ENCODE measurements at places on chromosomes 7 and 10.

DNA sequence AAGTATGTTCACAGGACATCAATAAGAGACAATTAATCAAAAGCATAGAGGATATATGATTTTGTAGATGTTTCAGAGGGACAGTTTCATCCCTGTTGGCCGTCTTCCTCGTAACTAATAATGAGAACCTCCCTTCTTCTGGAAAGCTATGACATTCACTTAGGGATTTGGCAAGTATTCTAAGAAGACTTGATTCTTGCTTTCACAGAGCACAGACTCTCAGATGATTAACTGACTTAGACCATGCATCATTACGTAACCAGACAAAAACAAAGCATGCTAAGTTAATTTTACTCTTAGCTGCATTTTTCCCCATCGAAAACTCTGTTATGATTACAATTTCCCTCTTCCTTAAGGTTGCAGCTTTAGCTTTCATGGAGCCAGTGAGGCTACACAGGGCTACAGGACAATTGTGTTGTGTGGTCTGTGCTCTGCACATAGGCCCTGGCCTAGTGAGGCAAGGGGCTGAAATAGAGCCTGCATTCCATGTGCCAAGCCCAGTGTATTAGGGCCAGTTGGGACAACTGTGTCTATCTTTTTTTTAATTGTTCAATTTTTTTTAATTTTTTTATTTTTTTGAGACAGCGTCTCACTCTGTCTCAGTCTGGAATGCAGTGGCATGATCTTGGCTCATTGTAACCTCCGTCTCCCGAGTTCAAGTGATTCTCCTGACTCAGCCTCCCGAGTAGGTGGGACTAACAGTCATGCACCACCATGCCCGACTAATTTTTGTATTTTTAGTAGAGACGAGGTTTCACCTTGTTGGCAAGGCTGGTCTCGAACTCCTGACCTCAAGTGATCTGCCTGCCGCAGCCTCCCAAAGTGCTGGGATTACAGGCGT is 105.3 kb downstream of the PLXDC2 start:
- no peak for DNase-seq

DNA sequence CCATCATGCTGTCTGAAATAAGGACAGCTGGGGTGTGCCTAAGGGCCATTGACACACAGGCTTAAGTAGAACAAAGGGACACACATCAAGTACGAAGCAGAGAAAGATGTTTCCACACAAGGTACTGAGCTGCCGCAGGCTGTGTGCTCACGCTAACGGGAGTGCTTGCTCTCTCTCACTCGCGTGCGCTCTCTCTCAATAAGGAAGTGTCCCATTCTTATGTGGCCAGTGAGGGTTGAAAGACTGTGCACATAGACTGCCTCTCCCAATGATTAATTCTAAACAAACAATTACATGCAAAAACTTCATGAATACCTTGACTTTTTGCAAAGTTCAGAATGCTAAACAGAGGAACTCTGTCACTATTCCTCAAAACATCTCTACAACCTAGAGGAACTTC is 29.9 kb downstream of the DCLRE1C start:
- no peak for DNase-seq

GRCh38 chr10:62735464-62736167 is 68.9 kb upstream of the ADO start:
- peak; percentile 27 for DNase-seq

- no peak for DNase-seq
Observed at GRCh38 chr10:70981171-70981836, 92.9 kb upstream of the PCBD1 start.

GRCh38 chr10:121080281-121080891 is 229.2 kb downstream of the WDR11 start:
- DNase-seq = no peak

DNA sequence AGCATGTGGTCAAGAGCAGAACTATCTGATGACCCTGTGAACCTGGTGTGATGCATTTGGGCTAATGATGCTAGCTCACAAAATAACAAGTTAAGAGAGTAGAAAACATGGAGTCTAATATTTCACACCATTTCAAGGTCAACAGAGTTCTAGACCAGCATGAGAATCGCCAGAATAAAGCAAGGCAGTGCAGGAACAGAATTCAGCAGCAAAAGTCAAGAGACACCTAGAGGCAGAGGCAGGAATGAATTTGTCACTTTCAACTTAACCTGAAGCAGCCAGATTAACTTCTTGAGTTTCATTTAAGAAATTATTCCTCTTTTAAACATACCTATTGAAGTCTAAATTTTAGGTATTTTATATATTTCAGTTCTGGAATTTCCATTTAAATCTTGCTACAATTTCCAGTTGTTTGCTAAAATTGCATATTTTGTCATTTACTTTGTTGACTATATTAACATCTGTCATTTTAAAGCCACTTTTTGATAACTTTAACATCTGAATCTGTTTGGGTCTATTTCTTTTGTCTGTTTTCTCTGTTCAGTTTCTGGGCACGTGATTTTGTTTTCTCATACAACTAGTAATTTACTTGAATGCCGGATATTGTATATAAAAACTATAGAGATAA is 44.2 kb upstream of the PRSS58 start:
- DNase-seq = no peak

- no peak for DNase-seq
Observed at GRCh38 chr7:32091608-32092210, 21.5 kb upstream of the PDE1C start.

- no peak for DNase-seq
Observed at GRCh38 chr10:133529576-133529946, 2.4 kb downstream of the CYP2E1 start.

GRCh38 chr7:151857866-151858450 is 19.0 kb downstream of the PRKAG2 start:
- no peak for DNase-seq

GRCh38 chr7:36600869-36601530 is 123.3 kb downstream of the AOAH start:
- DNase-seq = peak; percentile 7

DNA sequence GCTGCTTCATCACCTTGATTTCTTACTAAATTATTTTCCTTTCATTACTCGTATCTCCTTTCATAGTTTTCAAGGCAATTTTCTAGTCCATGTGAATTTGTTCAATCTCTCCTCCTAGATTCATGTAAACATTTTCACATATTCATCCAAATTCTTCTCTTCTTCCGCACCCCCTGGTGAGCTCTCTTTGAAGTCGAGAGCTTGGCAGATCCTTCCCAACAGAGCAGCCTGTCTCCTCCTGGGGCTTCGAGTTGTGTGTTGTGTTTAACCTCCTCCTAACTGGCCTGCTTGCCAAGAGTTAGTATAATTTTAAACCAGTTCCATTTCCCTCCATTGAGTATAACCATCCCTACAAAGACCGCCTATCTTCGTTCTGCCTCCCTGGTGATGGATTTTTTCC is 272.4 kb upstream of the CELF2 start:
- DNase-seq = no peak

DNA sequence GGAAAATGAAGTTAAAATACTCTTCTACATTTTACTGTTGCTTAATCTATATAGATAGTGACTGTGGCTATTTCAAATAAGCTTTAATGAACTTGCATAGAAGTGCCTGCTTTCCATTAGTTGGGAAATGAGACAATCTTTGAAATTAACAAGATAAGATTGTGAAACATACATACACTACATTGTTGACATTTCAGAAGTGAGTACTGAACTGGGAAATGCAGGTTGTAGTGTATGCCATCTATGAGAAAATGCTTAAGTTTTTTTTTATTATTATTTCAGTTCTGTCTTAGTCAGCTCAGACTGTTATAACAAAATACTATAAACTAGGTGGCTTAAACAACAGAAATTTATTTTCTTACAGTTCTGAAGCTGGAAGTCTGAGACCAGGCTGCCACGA is 49.6 kb upstream of the CSTF2T start:
- no peak for DNase-seq

- no peak for DNase-seq
Observed at GRCh38 chr10:14656052-14656730, 118.5 kb downstream of the FAM107B start.

GRCh38 chr10:9858816-9859215 is 1158.9 kb upstream of the CELF2 start:
- DNase-seq = no peak

- DNase-seq = no peak
Observed at GRCh38 chr10:112914288-112914952, 35.6 kb upstream of the TCF7L2 start.

- no peak for DNase-seq
Observed at GRCh38 chr7:50953303-50953702, 170.6 kb upstream of the GRB10 start.

DNA sequence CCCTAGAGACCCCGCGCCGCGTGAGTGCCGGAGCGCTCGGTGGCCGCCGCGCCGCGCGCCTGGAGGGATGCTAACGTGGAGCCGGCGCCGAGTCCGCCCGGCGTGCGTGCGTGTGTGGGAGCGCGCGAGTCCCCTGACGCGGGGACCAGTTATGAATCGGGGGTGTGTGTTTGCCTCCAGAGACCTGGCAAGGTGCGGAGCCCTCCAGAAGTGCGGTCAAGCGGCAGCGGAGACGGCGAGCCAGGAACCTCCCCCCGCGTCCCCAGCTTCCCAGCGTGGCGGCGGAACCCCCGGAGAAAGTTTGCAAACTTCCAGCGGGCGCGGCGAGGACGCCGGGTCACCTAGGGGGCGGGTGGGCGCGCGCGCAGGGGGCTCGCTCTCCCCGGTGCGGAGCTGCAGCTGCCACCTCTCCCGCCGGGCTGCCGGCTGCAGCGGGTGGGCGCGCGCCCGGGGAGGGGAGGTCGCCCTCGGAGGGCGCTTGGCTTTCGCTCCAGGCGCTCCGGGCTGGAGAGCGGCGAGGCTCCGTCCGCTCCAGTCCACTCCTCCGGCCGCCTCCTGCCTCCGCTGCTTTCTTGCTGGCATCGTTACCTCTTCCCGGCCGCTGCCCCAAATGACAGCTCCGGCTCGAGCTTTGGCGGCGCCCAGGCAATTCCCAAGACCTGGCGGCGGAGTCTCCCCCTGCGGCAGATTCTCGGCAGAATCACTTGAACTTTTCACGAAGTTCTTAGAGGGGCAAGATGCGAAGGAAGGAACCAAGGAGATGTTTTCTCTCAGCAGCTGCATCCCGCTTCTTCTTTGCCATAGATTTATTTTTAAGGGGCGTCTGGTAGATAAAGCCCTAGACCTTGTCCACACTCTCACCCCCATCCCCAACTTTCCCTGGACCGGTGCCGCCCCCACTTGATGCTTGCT is 2.3 kb upstream of the CREB5 start:
- no peak for DNase-seq

DNA sequence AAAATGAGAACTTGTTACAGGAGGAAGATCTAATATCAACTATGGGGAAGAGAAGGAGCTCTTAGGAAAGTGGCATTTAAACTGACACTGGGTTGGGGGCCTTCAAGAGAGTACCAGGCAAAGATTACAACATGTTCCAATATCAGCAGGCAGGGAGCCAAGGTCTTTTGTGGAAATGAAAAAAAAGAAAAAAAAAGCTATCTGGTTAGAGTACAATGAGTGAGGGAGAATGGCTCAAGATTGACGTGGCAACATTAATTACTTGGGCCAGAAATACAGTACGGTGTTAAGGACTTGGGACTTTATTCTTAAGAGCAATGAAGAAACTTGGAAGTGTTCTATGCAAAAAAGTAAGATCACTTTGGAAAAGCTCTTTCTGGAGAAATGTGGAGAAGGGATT is 132.3 kb upstream of the CDK1 start:
- DNase-seq = no peak

DNA sequence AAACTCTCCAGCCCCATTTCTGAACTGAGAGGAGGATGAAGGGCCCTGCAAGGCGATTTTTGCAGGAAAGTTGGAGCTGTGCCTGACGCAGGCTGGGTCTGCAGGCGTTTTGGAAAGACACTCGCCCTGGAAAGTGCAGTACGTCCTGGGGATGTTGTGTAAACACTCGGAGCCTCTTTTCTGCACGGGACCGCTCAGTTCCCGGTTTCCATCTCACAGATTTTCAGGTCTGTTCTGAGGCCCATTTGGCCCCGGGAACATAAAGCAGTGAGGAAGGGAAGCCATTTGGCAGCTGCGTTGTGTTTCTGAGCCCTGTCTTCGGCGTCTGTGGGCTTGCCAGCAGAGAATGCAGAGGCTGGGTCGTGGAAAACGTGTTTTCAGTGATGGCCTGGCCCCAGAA is 655.0 kb upstream of the MGMT start:
- no peak for DNase-seq

DNA sequence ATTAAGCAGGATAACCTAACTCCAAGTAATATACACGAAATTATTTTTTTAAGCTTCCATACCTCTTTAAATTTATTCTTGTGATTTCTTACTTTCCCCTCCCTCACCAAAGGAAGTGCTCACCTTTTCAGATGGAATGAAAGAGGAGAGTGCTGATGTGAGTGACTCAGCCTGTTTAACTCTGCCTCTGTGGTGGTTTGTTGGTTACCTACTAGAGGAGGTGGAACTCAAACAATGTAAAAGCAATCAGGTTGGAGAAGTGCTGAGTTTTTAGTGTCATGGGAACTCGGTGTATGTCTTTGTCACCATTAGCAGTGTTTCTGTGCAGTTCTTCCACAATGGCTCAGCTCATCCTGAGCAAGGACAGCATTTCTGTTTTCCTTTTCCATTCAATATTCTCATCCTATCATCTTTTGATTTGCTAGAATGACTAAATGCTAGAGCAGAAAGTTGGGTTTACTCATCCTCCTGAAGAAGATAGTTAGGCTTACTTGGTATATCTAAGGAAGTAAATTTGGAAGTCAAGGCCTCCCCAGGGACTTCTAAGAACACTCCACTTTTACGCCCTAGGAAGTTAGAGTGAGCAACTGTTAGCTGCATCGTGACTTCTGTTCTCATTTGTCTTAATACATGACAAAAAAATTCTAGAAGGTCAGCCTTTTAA is 6.0 kb downstream of the ADD3 start:
- peak; percentile 22 for DNase-seq

- peak; percentile 18 for DNase-seq
Observed at GRCh38 chr10:28668363-28669226, 8.7 kb upstream of the BAMBI start.

DNA sequence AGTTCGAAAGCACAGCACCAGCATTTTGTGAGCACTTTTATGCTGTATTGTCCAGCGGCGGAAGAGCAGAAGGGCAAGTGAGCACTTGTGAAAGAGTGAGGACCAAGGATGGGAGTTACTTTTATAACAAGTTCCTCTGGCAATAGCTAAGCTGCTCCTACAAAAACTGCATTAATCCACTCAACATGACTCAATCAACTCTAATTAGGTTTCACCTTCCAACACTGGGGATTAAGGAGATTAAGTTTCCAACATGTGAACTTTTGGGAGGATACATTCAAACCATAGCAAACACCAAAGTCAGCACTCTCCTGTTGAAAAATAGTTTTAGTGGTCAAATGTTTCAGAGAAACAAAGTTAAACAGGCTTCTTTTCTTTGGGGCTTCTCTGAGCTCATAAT is 844.5 kb downstream of the REEP3 start:
- no peak for DNase-seq

DNA sequence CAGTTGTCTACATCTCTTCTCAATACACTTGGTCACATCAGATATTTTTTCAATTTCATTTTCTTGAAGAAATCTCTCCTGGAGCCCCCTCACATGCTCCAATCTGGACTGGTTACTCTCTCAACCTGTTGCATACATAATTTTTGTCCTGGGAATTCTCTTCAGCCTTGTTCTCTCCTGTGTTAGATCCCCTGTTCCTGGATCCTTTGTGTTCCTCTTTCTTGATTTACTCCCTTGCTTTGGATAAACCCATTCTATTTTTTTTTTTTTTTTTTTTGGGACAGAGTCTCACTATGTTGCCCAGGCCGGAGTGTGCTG is 45.6 kb downstream of the SCD start:
- DNase-seq = no peak

GRCh38 chr10:72276013-72276387 is 2.3 kb downstream of the DDIT4 start:
- no peak for DNase-seq

GRCh38 chr7:102122026-102122425 is 164.6 kb upstream of the SH2B2 start:
- no peak for DNase-seq

GRCh38 chr7:139675127-139676125 is 102.4 kb downstream of the HIPK2 start:
- no peak for DNase-seq
